ENCODE measurements at places on chromosomes 4 and X.

GRCh38 chrX:39725114-39725513 is 372.6 kb downstream of the BCOR start:
- DNase-seq, result no peak

- DNase-seq, result peak; percentile 37
These were observed 45.8 kb upstream of the MSANTD1 start for GRCh38 chr4:3202836-3203820.

DNA sequence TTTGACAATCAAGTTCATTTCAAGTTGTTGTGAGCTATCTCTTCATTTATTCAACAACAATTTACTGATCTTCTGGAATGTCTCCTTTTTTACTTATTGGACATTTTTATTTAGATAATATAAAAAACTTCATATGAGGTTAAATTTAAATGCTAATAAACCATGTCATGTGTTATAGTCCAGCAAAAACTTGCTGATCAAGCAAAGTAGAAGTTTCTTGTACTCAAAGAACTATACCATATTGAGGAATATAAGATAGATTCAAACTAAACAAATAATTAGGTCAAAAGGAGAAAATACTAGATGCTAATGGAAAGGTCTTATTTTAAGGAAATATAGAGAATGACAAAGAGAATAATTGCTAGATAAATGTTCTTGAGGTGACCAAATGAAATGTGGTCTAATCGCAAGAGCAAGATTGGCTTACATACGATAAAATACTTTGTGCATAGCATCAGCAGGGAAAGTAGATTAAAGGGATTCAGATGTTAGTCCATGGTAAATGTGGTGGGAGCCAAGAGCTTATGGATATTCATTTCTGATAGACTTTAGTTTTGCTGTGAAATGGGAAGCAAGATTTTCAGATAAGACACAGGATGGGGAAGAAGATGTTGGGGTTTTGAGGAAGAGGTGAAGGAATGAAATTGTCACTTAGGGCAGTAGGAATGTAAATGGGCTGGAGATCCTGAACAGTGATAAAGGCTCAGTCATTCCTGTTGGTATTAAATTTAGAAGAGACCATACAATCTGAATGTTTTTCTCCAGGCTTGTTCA is 229.5 kb downstream of the MAPK10 start:
- DNase-seq, result peak; percentile 61

DNA sequence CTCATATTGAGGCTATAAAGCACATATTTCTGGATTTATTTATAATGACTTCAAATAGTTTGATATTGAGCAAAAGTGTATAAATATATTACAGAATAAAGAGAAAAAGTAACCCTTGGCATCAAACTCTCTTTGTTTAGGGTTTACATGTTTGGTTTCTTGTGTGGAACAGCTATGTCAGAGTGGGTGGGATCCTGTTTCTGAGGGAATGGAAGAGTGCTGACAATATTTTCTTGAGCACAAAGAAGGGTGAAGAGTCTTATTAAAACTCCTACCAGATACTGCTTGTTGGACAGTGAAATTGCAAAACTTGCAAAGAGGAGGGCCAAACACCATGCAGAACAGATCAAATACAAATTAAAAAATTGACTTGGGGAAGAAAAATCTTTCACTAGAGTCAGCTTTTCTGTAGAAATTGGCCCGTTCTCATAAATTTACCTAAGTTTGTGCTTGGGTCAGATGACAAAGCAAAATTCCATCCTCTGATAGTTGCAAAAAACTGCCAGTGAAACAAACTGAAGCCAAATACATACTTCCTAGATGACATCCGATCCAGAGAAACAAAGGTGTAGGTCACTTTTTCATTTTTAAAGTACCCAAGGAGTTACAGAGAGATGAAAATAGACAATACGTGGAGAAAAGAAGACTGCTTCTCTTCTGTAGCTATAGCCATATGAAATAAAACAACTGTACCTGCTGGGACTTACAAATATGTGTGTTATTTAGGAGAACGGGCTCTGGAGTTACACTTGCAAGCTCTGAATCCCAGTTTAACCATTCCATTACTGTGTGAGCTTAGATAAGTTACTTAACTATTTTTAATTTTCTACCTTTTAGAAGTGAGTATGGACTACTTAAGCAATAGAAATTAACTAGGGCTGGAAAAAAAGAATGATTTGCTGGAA is 133.3 kb downstream of the MAML3 start:
- DNase-seq, result peak; percentile 10

All from umbilical cord (tissue), 2 donors.